ENCODE measurements at places on chromosomes 7 and 10.

- DNase-seq = peak; percentile 66
Measured at GRCh38 chr10:104117839-104118323, 4.1 kb upstream of the SFR1 start.

DNA sequence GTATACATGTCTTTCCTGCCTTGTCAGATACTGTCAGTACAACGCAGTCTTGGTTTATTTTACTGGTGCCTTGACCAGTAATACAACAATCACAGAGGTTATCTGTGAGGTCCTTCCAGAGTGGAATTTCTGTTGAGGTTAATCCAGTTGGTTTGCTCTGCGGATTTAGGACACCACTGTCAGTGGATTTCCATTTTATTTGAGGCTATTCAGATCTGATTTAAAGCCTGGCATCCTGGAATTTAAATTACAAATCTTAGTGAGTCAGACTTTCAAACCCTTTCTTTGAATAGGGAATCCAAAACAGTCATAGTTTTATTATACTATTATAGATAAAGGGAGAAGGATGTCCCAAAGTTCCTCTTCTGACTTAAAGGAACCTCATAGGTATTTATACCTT is 40.5 kb downstream of the ANLN start:
- no peak for DNase-seq

GRCh38 chr10:111739125-111739873 is 444.3 kb downstream of the GPAM start:
- no peak for DNase-seq

DNA sequence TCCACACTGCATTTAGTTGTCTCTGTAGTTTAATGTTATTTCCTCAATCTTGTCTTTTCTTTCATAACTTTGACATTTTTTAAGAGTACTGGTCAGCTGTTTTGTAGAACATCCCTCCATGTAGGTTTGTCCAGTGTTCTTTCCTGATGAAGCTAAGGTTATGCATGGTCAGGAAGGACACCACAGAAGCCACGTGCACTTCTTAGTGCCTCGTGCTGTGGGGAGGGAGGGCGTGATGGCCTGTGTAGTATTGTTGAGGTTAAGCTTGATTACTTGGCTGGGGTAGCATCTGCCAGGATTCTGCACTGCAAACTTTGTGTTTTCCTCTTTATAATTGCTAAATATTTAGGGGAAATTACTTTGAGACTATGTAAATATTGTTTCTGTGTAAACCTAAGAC is 48.3 kb downstream of the MCMBP start:
- no peak for DNase-seq

DNA sequence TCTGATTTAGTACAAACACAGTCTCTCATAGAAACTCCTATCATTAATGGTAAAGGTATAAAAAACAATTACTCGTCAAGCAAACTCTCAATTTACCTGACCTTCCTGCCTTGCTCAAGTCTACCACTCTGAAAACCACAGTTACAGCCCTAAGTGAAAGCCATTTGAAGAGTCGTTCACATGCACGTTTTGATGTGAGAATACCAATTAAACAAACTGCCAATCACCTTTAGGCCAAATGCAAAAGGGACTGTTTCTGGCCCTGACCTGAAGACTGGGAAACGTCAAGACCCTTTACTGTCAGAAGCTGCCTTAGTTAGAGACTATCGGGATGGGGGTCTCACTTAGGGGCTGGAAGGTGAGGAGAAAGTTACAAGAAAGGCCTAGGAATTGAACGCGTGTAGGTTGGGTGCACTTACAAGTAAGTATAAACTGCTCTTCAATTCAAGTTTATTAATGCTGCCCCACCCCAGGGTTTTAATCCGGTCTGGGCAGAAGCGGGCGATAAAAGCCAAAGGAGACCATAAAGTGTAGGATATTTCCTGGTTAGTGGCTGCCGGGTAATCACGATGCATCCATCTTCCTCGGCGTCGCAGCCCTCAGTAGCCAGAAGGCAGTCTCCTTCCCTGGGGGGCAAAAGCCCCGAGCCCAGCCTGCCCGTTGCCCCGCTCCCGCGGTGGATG is 935 bp downstream of the TM9SF3 start:
- no peak for DNase-seq

- DNase-seq = no peak
Measured at GRCh38 chr10:12727832-12728215, 273.7 kb downstream of the CCDC3 start.

DNA sequence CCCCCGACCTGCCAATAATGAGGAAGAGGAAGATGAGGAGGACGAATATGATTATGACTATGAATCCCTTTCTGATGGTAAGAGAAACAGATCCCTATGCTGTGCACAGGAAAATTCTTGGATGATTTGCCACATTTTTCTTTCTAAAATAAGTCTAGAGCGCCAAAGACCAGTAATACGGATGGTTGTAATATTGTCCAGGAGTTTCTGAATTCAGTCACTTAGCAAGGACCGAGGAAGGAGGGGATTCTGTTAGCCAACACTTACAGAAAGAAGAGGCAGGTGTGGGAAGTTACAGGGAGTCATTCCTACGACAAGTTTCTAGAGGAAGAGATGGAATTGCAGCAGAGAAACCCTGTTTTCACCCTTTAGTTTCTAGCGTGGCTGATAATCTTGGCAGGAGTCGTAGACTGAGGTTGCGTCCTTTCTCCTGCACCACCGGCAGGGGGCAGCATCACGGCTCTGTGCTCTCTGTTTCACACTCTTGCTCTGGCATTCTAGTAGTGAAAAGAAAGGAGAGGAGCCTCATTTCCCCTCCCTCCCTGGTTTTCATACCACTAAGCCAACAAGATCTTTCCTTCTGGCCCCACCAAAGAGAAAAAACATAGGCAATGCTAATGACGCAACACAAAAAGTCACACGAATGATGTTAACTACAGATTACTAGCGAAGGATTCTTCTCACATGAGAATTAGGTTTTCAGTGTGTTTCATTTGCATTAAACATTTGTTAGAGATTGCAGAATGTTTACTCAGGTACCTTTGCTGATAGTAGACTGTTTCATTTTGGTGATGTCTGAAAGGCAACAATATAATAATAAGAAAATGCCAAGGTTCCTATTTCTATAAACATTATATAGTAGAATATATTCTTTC is 82.7 kb downstream of the NOC3L start:
- peak; percentile 55 for DNase-seq

DNA sequence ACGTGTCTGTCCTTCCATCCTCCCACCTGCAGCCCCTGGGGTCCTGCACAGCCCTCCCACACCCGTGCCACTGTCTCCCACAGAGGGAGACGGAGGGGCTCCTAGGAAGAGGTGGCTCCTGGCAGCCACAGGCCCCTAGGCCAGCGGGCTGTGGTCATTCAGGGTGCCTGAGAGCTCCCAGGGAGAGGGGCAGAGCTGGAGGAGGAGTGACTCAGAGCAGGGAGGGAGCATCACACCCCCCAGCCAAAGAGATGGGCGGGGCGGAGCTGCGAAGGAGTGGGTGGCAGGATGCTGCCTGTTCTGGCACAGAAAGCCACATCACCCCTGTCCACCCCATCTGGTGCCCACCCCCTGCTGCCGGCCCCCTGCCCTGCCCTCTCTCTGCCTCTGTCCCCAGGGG is 50.5 kb downstream of the STK32C start:
- DNase-seq = no peak

- no peak for DNase-seq
Measured at GRCh38 chr7:79091011-79091410, 362.5 kb downstream of the MAGI2 start.

DNA sequence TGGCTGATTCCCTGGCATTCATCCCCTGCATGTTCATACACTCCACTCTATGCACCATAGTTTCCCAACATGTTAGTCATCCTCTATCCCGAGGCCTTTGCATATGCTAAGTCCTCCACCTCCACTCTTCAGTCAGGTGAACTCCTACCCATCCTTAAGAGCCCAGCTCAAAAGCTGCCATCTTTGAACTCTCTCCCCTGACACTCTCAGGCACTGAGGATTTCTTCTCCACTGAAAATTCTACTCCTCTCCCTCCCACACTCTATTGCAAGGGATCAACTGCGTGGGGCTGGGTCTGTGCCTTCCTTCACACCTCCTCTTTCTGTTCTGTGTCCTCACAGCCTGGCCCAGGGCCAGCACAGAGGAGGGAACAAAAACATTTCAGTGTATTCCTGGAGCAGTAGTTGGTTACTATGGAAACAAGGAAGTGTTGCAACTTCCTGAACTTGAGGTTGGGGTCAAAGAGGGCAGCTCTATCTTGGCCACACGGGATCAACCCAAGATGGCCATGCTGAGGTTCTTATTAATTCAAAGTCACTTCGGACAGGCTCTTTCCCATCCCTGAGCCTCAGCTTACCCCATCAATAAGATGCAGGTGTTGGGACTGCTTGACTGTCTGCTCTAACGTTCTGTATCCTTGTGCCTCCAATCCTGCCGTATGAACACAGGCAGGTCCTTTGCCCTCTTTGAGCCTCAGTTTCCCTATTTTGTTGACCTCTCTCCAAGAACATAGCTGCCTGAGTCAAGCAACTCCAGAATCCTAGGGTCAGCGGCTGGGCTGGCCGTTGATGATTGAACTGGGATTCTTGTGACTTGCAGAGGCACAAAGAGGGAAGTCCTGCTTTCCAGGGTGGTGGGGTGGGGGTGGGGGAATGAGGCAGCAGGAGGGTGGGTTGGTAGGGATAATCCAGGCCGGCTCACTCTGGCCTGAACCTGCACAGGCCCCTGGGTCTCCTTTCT is 15.5 kb downstream of the ZMIZ1 start:
- peak; percentile 79 for DNase-seq

GRCh38 chr7:108094346-108094745 is 35.8 kb downstream of the LAMB4 start:
- peak; percentile 63 for DNase-seq

GRCh38 chr10:118662228-118663035 is 67.0 kb upstream of the PRLHR start:
- DNase-seq = no peak

DNA sequence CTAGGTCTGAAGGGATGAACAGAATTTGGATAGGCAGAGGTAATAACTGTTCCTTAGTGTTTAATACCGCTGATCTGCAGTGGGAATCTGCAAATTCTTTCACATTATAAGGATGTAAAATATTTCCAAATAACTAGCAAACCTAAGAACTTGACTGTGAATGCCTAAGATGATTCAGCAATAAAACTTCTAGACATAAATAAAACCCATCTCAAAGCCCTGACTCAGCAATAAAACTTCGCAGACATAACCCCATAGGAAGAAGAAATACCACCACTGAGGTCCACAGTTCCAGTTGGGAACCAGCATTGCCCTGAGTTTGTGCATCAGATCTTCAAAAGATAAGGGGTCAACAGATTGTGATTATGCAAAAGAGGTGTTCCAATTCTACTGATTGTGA is 354.2 kb downstream of the GFRA1 start:
- no peak for DNase-seq

DNA sequence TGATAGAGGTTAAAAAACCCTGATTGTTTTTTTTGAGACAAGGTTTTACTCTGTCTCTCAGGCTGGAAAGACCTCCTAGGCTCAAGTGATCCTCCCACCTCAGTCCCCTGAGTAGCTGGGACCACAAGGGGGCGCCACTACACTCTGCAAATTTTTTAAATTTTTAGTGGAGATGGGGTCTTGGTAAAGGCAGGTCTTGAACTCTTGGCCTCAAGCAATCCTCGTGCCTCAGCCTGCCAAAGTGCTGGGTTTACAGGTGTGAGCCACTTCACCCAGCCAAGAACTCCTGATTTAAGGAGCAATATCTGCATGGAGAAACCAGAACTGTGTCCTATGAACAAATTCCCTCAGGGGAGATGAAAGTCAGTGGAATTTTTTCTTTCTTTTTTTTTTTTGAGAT is 7.3 kb upstream of the KLHDC10 start:
- DNase-seq = peak; percentile 55

- DNase-seq = no peak
Measured at GRCh38 chr10:72567421-72567820, 58.5 kb downstream of the MICU1 start.

DNA sequence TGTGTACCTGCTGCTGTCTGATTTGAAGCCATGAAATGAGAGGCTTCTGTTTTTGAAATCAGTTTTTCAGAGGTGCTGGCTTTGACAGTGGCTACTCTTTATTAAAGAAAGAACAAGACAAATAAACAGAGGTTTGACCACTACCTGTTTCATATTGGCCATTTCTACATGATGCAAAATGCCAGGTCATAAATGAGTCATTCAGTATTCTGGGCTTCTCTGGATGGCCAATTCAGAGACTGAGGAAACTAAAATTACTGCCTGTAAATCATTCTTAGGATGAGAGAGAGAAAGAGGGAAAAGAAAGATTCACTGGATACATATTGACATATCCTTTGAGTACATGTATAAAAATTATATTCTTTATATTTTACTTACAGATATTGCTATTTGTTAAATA is 303.3 kb upstream of the ETV1 start:
- DNase-seq = no peak

- no peak for DNase-seq
Measured at GRCh38 chr7:155009570-155010157, 6.7 kb upstream of the PAXIP1 start.

DNA sequence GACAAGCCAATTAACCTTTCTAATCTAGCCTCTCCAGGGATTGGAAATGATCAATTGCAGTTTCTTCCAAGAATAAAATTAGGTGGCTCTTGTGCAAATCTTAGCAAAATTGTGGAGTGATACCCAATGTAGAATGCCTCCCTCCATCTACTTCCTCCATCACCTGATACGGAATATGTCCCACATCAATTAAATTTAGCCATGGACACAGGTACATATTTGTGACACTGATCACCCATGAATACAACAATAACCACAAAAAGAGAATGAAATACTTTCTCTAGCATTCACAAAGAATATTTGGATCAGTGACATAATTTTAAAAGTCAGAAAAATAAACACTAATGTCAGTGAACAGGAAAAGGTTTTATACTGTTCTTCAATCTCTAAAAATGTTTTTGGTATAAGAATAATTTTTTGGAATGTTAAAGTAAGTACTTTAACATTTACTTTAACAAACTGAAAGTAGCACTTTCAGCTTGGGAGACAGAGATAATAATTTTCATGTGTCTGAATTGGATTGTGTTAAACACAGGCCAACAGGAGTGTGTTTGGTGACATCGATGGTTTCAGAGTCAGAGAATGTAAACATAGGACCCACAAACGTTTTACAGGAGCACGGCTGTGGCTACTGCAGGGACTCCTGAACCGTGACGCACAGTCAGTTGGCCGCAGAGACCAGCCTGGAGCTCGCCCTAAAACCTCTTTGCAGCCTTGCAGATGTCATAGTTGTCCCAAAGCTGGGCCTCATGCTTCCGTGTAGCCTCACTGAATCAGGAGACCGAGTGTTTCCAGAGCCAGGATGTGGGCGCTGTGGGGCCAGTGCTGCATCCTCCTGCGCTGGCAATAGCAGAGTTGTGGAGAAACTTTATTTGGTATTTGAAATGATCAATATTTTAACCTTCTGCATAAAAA is 7.2 kb downstream of the RBM20 start:
- no peak for DNase-seq

- no peak for DNase-seq
Measured at GRCh38 chr10:49742683-49743463, 19.2 kb downstream of the OGDHL start.

GRCh38 chr7:128833946-128834325 is 3.7 kb downstream of the FLNC start:
- DNase-seq = peak; percentile 77

- no peak for DNase-seq
Measured at GRCh38 chr7:35839860-35840854, 39.3 kb downstream of the SEPTIN7 start.

- no peak for DNase-seq
Measured at GRCh38 chr10:93277360-93277759, 203.7 kb downstream of the CYP26A1 start.

Data from tongue (tissue), 3 donors.